ENCODE measurements at places on chromosomes 11 and 22.

DNA sequence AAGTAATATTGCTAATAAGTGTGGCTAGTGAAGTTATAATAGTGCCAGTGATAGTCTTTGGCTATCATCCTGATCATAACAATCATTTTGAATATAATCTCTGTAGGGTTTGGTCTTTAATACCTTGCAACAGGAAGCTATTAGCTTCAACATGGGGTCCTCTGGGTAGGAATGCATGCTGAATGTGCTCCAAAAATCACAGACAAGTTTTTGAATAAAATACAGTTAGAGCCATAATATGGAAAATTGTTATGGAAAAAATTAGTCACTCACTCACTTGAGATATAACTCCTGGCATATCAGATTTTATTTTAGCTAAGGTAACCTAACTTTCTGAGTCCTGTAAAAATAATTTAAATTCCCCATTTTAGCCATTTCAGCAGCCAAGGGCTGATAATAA is 95.4 kb upstream of the MTMR2 start:
- DNase-seq: no peak

DNA sequence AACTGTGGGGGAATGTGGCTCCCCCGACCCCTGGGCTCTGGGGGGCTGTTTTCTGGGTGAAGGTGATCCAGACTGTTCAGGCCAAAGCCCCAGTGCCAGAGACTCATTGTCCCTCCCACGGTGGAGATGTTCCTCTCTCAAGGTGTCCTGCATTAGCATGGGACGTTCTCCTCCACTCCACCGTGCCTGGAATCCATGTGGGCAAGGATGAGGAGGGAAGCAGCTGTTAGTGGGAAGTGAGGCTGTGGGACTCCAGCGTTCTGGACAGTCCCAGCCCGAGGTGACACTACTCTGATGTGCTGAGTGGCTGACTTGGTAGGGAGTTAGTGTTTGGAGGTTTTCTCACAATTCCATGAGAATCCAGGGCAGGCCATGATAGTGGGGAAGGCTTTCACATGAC is 31.4 kb upstream of the CLDN5 start:
- DNase-seq: no peak

DNA sequence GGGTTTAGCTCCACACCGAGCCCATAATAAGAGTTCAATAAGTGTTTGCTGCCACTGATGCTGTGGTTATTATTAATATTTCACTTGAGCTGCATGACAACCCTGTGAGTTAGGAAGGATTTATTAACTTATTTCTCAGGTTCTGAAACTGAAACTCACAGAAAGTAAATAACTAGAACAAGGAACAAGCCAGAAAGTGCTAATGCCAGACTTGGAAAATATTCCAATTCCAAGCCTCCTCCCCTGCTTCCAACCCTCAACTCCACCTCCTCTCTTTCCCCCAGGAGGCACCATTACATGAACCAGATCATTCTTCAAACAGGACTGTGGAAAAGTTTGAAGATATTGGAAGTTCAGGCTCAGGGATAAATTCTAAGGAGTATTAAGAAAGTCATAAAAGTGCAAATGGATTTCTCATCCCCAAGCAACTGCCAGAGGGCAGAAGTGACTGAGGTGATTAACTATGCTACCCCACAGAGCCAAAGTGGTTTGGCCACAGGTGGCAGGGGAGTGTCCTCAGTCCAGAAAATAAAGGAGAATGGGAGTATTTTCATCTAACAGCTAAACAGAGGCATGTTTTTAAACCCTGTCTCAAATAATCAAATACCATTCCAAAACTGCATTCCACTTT is 3.2 kb upstream of the FJX1 start:
- no peak for DNase-seq

DNA sequence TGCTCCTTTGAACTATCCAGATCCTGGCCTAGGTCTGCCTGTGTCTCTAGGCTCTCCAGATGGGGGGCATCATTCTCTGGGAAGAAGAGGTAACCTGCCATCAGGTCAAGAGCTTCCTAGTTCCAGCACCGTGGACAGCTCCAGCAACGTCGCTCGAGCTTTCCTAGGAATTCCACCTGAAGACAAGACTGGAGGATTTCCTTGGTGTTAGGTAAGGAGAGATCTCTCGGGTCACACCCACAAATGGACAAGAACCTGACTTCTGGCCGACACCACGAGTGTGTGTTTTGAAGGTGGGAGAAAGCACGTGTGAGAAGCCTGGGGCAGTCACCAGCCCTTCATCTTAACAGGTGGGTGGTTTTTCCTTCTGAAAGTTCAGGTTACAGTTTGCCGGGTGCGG is 1.2 kb downstream of the PRG3 start:
- no peak for DNase-seq

DNA sequence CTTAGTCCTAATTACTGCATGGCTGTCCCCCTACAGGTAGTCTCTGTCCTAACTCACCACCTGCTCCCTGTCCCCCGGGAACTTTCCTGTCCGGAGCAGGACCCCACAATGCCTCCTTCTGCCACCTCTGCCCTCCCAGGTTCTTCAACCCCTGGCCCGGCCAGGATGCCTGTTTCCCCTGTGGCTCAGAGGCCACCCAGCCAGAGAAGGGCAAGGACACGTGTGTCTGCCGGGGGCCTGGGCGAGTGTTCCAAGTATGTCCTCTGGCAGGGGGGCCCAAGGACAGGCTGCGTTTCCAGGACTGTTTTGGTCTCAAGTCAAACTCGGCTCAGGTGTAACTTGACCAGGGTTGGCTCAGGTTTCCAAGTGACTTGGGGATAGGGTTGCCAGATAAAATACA is 63.8 kb downstream of the BTG4 start:
- no peak for DNase-seq

GRCh38 chr11:73810637-73811036 is 23.0 kb downstream of the MRPL48 start:
- no peak for DNase-seq

DNA sequence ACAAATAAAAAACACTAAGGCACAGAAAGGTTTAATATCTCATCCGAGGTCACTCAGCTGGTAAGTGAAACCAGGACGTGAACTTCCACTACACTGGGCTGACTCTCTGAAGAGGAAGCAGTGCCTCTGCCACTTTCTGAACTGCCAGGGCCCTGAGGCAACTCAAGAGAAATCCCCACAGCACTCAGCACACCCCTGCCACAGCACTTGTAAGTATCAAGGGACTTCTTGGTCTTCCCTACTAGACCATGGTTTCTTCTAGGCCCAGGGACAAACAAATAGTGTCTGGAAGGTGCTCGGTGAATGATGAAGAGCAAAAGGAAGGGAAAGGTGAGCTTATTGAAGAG is 49.7 kb downstream of the RPL27A start:
- no peak for DNase-seq

DNA sequence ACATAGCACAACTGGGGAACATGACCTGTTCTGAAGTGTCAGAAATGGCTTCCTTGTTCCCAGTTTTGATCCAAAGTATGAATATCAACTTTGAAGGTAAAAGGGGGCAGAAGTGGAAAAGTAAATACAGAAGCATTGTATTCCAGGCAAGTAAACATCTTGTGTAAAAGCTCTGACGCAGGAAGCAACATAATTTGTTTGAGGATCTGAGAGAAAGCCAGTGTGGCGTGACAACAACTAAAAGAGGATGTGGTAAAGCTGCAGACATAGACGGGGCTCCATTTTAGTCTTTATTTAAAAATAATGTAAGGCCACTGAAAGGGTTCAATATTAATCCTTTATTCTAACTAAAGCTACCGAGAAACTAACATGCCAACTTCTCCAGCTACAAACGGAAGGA is 310.2 kb downstream of the DLG2 start:
- DNase-seq: no peak

DNA sequence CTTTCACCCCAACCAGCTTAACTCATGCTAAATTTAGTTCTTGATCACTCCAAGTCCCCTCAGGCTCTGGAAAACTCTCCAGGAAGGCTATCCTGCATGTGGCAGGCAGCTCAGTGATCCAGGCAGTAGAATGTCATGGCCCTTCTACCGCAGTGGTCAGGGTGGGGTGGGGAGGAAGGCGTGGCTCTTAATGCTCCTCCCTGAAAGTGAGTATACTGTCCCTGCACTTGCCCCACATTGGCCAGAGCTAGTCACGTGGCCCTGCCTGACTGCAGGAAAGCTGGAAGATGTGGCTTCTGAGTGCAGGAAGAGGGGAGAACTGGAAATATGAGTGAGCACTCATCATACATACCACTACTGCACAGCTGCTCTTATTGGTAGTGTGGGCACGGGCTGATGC is 102.1 kb downstream of the GRAMD1B start:
- no peak for DNase-seq

GRCh38 chr11:101046947-101047346 is 82.7 kb downstream of the PGR start:
- DNase-seq: no peak

GRCh38 chr22:37533995-37534394 is 14.8 kb upstream of the CARD10 start:
- no peak for DNase-seq

GRCh38 chr22:49884075-49884474 is 30.4 kb downstream of the ZBED4 start:
- DNase-seq: no peak

DNA sequence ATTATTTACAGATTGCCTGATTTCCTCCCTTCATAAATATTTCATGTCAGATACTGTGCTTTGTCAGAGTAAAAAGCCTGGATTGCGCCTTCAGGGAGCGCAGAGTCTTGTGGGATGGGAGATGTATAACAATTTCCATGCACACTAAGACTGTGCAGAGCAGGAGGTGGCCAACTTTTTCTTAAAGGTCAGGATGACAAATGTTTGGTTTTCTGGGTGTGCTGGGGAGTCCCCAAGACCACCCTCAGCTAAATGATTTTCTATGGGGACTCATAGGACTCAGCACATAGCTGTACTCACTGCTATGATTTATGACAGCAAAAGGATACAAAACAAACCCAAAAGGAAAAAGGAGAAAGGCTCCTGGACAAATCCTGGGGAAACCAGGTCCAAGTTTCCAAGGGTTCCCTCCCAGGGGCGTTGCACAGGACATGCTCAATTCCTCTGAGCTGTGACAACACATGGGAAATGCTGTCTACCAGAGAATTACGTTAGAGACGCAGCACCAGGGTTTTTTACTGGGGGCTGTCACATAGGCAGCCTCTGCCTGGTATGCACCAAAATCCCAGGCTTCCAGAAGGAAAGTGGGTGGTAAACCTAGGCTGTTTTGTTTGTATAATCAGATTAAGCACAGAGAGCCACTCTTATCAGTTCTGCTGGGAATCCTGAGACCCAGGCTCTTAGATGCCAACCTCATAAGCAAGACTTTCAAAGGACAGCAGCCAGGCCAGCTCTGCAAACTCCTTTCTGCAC is 59.1 kb downstream of the CSNK2A3 start:
- DNase-seq: no peak

DNA sequence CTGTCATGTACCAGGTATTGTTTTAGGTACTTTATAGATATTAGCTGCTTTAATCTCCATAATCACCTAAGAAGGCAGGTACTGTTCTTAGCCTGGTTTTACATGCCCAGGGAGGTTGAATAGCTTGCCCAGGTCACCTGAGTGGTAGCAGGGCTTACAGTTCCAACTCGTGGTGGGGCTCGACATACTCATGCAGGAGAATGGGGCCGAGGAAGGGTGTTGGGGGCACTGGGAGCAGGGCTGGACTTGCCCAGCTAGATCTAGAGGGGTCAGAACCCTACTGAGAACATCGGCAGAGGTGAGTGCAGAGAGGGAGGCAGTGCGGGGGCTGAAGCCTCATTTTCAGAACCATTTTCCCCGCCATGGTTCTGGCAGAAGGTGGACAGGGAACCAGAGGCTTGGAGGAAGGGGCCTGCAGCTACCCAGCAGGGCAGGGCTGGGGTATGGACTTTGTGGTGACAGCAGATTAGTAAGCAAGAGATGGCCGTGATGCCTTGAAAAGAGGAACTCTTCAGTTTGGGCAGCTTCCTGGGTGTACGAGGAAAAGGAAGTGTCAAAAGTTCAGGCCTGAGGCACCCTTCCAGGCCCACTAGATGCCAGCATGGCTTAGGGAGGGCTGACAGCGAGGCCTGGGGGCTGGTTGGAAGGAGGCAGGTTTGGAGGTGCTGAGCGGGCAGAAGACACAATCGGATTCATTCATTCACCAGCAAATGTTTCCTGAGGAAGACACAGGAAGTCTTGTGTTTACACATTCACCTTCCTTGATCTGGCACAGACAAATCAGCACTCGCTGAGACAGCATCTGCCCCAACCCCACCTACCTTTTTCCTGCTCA is 54.7 kb upstream of the LYVE1 start:
- DNase-seq: peak; percentile 14

- DNase-seq: no peak
Observed at GRCh38 chr11:20238712-20239111, 78.4 kb upstream of the DBX1 start.

GRCh38 chr11:11622772-11623171 is 967 bp upstream of the GALNT18 start:
- DNase-seq: no peak

DNA sequence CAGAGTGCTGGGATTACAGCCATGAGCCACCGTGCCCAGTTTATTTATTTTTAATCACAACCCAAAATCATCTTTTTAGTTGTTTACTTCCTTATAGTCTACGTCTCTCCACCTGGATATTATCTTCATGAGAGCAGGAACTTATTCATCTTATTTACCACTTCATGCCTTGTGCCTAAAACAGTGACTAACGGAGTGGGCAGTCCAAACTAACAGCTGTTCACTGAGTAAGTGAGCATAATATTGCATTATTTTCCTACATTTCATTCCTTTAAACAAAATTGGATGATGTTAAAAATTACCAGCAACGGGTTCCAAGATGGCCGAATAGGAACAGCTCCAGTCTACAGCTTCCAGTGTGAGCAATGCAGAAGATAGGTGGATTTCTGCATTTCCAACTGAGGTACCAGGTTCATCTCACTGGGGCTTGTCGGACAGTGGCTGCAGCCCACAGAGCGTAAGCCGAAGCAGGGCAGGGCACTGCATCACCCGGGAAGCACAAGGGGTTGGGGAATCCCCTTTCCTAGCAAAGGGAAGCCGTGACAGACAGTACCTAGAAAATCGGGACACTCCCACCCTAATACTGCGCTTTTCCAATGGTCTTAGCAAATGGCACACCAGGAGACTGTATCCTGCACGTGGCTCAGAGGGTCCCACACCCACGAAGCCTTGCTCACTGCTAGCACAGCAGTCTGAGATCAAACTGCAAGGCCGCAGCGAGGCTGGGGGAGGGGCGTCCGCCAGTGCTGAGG is 14.1 kb downstream of the TMEM123 start:
- peak; percentile 17 for DNase-seq

- DNase-seq: no peak
Observed at GRCh38 chr11:124844664-124845079, 20.6 kb upstream of the ROBO3 start.

GRCh38 chr11:10233581-10233980 is 60.4 kb downstream of the SBF2 start:
- no peak for DNase-seq

GRCh38 chr22:43060183-43060582 is 29.0 kb downstream of the TTLL1 start:
- peak; percentile 13 for DNase-seq

- no peak for DNase-seq
Observed at GRCh38 chr11:36164506-36165250, 124.5 kb downstream of the COMMD9 start.

Data from naive thymus-derived CD8-positive, alpha-beta T cell (primary cell).